ENCODE measurements at places on chromosomes 2 and 18.

DNA sequence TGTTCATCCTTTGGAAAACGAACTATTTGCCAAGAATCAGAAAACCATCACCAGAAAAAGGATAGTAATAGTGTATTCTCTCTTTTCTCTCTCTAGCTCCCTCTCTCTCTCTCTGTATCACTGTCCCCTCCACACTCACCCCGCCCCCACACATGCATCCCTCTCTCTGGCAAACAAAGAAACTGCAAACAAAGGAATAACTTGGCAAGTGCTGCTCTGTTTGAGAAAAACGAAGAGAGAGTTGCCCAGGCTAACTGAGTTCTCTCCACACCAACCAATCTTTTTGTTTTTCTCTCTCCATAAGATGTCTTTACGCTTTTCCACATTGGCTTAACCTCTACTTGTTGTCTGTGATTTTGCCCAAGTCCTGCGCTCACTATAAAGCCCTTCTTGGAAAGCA, 316.2 kb downstream of the EPHA4 start:
- DNase-seq, result no peak

GRCh38 chr2:99348173-99348572, 11.0 kb downstream of the EIF5B start:
- DNase-seq, result no peak

DNA sequence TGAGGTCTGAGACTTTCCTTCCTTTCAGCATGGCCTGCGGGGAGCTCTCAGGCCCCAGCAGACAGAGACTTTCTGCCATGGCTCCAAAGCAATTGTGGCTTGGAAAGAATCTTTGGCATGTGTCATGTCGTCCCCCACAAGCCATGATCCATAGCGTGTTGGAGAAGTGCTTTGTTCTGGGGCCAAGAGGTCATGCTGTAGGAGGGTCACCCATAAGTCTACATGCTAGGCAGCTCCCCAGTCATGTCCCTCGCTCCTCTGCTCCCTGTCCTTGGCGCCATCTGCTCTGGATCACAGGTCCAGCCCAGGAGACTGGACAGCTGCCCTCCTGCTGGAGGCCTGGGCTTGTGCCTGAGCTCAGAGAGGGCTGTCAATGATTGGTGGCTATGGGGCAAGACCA, 78.8 kb upstream of the LCLAT1 start:
- no peak for DNase-seq

- DNase-seq, result no peak
Observed at GRCh38 chr2:154374416-154374815, 324.1 kb upstream of the KCNJ3 start.

GRCh38 chr2:161019311-161019710, 140.9 kb upstream of the TANK start:
- no peak for DNase-seq

DNA sequence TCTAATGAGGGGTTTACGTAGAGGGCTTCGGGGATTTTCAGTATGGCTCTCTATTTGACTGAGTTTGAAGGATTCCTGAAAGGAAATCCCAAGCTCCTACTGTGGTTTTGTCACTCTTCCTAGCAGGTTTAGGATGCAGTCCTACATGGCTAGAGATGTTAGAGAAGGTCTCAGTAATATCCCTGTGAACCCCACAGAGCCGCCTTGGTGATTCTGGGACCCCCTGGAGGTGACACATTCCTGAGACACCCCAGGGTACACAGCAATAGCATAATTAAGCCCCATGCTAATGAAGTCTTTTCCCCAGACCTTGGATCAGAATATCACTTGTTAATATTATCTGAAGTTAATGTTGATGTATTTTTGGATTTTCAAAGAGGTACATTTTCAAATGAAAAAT, 103.8 kb downstream of the SNTG2 start:
- no peak for DNase-seq

DNA sequence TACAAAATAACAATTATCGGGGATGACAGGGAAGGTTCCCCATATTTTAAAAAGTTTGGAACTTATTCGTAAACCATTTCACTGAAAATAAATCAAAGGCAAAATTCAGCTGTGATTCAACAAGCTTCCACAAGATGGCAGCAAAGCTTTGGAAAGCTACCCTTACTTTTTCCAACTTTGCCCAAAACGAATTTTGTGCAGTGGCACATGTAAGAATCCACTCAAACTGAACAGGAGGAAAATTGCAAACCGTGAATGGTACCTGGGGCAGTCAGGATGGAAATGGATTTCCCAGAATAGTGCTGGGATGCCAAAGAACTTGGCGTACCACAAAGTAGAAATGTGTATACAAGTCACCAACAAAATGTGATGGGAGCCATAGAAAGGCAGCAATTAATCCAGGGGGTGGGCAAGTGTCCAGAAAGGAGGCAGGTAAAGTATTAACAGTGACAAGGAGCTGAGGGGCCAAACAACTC, 10.7 kb downstream of the RPL31 start:
- no peak for DNase-seq

- no peak for DNase-seq
Observed at GRCh38 chr2:217530392-217531090, 472.3 kb downstream of the TNS1 start.

DNA sequence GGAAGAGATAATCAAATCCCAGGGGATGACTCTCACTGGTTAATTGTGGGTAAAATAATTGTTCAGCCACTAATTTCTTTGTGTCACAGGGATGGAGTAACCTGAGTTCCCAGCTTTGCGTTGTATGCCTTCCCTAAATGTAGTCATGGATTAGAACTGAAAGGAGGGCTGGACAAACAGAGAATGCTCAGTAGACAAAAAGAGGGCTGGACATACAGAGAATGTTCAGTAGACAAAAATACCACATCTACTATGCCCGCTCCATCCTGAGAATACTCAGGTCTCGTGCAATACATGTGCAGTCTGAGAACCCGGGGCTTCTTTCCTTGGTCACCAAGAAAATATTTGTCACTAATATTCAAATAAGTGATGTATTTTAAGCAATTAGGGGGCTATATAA, 497.9 kb downstream of the EPHA4 start:
- no peak for DNase-seq

DNA sequence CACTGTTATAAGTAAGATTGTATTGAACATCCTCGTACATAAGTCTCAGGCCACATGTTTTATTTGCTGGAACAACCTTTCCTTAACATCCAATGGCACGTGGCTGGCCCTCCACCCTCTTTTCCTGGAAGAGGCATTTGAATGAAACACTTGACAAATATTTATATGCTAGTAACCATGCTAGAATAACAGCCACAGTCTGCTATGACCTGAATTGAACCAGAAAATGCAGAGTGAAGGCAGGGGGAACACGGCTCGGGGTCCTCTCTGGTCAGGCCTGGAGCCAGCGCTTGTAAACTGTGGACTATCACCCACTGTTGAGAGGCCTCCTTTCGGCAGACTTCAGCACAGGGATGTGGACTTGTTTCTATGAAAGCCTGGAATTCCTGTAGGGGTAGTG, 198.2 kb upstream of the COPS8 start:
- no peak for DNase-seq

DNA sequence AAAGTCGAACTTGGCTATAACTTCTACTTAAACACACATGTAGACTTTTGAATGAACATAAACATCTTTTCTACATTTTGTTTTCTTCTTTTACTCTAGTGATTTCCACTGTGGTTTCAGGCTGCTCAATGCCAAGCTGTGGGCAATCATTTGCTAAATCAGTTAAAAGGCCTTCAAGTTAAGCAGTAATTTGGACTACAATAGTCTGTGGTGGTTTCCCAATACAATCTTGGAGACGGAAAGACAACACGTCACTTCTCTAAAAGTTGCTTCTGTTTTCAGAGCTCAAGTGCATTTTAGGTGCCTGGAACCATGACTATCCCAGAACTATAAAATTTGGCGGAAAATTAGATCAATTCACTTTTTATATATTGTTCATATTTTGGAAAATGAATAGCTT, 69.4 kb downstream of the TXNL1 start:
- DNase-seq, result no peak

- no peak for DNase-seq
Observed at GRCh38 chr2:32922501-32922900, 24.3 kb upstream of the LTBP1 start.

DNA sequence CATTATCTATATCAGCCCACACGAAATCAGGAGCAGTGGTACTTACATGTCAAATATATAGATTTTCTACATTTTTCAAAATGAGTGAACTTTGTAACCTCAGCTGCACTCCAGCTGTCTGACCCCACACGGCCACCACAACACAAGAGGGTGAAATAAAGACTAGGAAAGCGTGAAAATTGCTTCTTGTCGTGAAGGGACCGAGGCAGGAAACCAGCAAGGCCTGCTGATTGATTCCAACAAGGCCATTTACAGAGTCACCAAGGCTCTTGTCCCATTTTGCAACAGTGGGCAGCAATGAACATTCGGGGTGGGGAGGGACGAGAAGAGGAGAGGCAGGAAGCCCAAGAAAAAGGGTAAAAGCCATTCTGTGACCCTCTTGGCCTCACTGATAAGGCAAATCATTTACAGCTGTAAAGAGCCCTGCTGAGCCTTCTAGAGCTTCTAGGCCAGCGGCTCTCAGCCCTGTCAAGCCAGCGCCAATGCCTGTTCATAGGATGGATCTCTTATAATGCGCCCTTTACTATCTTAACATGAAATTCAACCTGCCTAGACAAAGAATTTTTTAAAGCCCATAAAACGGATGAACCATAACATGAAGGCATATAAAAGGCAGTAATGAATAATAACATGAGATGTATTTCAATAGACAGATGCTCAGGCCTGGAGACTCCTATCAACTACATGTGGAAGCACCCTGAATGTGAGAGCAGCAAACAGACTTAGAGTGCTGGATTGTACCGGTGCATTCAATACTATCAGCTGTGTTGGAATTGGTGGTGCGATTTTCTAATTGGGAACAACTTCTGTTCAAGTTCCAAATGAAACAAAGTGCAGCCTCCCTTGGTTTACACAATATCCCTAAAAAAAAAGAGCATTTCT, 269.0 kb downstream of the CDCA7 start:
- DNase-seq, result no peak

DNA sequence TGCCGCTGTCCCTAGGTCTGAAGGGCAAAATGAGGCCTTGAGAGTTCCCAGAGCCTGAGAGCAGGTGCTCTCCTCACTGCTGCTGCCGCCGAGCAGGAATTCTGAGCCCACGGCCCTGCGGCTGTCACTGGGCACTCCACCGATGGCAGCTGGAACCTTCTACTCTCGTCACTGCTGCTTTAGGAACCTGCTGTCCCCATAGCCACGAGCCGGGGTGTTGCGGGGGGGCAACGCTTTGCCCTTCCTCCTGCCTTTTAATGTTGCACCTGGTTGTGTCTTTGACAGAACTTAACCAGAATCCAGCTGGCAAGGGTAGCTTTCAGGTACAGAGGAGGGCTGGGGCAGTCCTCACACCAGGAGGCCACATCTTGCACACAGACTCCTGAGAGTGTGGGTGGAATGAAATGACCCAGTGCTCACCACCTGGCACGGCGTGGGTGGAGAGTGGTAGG, 32.3 kb downstream of the NCK2 start:
- DNase-seq, result no peak

DNA sequence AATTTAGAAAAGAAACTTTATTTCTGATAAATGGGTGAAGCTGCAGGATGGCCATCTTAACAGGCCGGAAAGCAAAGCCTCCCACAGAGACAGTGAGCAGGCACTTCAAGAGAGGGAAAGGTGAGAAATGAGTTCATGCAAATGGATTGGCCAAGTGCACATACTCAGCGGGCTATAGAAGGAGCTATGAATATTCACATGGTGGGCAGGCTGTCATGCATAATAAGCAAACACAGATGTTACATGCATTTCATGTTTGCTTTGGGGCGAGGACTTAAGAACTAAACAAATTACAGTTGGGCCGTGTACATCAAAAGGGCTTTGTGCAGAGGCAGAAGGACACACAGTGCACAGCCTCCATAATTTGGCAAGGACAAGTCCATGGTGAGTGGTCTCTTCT, 69.8 kb upstream of the MAL start:
- no peak for DNase-seq

DNA sequence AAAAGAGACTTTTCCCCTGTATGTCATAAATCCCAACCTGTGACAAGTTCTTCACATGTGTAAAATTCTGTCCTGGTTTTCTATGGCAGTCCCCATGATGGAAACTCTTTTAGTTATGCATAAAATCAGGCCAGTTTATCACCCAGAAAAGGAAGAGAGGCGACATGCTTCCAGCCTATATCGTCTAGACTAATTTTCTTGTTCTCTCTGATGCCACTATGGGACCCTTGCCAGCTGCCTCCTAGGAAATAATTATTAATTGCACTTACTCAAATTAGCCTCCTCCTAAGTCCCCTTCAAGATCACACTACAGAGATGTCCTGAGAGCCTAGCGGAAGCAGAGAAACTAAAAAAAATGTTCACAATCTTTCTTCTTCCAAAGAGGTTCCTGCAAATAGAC, 722.4 kb downstream of the NRXN1 start:
- DNase-seq, result no peak

- no peak for DNase-seq
Observed at GRCh38 chr2:15127876-15128275, 433.3 kb downstream of the NBAS start.

DNA sequence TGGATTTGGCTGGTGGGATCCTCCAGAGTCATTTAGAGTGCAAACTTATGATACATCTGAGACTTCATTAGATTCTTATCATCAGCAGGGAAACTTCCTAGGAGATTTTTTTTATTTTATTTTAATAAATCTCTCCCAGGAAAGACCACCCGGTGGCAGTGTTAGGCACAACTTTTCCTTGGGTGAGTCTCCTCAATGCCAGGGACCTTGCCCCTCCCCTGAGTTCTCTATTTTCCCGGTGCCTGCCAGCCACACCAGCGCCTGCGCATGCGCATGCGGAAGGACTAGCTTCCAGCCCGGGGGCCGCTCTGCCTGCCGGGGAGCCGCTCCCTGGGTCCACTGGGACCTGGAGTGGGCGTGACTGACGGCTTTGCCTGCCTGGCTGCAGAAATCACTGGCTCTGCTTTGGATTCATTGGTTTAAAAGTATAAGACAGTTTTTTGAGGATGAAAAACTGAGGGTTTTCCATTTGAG, 86.6 kb downstream of the TMEM182 start:
- DNase-seq, result peak; percentile 24

GRCh38 chr18:53426666-53427184, 797.7 kb downstream of the MBD2 start:
- DNase-seq, result no peak
